ENCODE measurements at places on chromosomes 12 and 14.

DNA sequence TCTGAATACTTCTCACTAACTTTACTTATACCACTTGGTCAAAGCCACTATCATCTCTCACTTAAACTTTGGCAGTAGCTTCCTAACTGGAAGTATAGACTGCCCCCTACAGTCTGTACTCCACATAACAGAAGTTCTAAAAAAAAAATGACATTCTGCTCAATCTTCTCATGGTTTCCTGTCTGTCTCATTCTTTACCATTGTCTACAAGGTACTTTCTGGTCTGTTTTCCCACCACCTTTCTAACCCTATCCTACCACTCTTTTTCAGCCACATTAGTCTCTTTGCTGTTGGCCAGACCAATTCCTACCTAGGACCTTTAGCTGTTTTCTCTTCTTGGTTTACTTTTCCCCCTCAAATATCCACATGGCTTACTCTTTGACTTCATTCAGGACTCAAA lies 14.7 kb downstream of the CPSF6 start:
- DNase-seq: no peak

DNA sequence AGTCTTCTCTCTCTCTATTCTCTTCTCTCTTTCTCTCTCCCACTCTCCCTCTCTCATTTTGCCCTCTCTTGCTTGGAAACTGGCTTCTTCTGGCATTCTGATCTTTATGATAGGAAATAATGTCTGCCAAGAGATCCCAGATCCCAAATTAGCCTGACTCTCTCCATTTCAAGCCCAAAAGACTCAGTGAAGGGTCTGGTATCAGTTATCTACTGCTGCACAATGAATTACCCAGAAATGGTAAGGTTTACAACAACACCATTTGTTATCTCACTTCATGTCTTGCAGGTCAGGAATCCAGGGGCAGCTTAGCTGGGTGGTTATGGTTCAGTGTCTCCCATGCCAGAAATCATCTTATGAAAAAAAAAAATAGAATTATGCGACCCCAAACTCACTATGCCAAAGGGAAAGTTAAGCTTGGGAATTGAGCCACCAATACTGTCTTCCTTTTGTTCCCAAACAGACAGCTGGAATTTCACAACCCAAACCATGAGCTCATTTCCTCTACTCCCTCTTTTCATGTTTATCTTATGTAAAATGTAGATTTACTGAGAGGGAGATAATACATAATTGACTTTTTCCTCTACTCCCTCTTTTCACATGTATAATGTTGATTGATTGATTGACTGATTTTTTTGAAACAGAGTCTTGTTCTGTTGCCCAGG lies 67.8 kb upstream of the FICD start:
- no peak for DNase-seq

DNA sequence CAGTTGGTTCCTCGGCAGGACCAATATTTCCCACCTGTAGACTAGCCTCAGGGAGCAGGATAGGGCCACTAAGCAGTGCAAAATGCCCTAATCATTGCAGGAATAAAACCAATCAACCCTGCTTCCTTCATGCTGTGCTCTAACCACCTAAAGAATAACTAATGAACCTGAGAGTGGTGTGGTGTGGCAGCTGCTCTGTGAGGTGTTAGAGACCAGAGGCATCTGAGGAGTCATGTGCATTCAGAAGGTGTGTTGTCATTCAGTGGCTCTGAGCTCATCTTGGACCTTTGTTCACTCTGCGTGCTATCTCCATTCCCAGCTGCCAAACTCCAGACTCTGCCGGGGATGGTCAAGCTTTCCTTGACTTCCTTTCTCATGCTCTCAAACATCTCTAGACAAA lies 136.7 kb upstream of the EGLN3 start:
- no peak for DNase-seq

DNA sequence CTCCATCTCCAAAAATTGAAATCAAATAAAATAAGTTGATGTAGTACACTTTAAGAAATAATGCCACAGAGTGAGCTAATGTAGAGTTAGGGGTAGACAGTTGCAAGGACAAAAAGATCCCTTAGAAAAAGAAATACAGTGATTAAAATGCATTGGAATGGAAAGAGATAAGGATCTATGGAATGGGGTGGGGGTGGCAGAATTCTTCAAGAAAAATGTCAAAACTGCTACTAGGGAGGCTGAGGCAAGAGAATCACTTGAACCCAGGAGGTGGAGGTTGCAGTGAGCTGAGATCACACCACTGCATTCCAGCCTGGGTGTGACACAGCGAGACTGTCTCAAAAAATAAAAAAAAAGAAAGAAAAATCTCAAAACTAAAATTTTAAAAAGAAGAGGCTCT lies 6.5 kb downstream of the OLR1 start:
- no peak for DNase-seq

DNA sequence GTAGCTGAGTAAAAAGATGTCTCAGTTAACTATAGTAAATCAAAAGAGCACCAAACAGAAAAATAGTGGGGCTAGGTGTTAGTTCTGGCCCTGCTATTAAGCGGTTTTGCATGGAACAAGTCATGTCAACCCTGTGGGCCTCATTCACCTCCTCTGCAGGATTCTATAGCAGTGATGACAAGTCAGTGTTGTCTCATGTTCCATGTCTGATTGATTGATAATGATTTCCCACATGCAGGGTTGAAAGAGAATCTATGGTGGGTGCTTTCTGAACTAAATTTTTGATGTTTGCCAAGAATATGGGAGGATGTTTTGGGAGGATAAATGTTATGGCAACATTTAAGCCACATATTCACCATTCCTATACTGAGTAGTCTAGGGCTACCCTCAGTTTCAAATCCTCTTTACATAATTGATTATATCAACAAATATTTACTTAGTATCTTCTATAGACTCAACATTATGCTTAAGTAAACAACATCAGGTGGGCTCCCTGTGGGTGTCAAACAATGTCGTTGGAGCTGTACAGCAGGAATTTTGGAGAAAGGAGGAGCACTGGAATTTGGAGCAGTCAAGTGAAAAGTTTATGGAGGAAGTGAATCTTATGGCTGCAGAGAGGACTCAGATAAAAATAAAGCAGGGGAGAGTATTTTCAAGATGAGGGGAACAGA lies 48.6 kb downstream of the IRAK3 start:
- DNase-seq: no peak

DNA sequence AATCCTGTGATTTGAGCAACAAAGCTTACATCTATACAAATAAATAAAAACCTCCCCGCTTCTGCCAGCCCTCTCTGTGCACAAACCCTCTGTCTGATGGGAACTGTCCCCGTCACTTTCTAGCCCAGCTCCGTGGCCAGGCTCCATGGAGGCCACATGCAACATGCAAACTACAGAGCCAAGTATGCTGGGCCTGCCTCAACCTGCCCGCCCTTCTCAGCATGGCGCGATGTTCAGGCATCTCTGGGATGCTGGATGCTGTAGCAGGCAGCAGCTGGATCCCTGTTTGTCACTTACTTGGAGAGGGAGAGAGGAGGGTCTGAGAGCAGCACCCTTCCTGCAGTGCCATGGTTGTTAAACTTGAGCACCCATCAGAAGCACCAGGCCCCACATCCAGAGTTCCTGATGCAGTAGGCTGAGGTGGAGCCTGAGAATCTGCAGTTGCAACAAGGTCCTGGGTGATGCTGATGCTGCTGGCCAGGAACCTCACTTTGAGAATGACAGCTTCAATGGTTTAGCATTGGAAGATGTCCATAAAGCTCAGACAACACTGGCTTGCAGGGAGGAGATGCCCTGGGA lies 32.4 kb downstream of the CLMN start:
- no peak for DNase-seq

All from stimulated activated CD4-positive, alpha-beta T cell treated with anti-CD3 and anti-CD28 coated beads, Interleukin-2, amount 100 ng/mL, for 24 hours (primary cell).